ENCODE measurements at places on chromosomes 2 and 18.

GRCh38 chr2:44805401-44806235 lies 135.9 kb upstream of the SIX3 start:
- no peak for DNase-seq

- DNase-seq = no peak
These were observed 14.6 kb downstream of the SPOPL start for GRCh38 chr2:138516030-138516704.

- DNase-seq = no peak
These were observed 337.1 kb downstream of the DYSF start for GRCh38 chr2:71790226-71791060.

GRCh38 chr2:88160517-88160916 lies 9.6 kb upstream of the THNSL2 start:
- DNase-seq = no peak

GRCh38 chr2:48439102-48439501 lies 90.9 kb upstream of the STON1 start:
- no peak for DNase-seq

GRCh38 chr2:127598711-127599110 lies 47.2 kb upstream of the GPR17 start:
- DNase-seq = no peak

DNA sequence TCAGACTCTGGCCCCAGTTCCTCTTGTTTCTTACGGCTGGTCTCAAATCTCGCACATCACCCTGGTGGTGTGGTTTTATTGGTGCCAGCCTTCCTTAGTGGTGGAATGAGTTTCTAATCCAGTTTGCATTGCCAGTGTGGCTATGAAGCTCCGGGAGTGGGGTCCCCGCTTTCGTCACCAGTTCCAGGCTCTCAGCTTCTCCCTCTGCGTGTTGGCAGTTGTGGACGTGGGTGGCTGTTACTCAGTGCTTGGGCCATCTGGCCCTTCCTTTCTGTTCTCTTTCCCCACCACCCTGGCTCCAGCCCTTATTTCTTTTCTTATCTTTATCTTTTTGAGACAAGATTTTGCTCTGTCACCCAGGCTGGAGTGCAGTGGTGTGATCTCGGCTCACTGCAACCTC lies 30.1 kb downstream of the EFR3B start:
- DNase-seq = no peak

DNA sequence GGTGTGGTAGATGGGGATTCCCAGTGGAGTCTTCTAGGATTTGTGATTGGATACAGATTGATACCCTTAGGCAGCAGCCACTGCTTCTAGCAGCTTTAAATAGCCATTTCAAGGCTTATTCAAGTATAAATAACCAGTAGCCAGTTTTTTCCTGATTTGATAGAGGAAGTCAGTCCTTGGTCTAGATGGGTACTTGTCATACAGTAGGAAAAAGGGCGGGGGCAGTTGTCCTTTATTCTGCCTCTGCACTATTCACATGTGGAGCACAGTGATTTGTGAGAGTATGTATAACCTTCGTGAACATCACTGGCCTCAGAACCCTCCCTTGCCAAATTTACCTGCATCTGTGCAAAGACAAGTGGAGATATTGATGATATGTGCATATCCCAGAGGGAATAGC lies 6.8 kb downstream of the PPP1CB start:
- no peak for DNase-seq

DNA sequence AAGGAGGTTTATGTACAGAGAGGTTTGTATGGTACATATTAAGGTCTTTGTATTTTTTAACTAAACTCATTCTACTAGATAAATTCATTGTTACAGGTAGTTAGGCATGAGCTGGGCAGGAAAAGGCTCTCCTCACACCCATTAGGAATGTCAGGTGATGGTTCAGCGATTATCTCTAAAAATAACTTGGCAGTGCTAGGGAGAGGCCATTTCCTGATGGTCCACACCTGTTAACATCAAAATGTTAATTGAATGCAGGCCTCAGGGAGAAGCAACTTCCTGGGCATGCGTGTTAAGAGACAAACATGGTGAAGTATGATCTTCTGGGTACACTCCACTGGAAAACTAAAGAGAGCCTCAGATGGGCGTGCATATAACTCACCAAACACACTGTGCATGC lies 73.6 kb downstream of the ARL6IP6 start:
- no peak for DNase-seq

DNA sequence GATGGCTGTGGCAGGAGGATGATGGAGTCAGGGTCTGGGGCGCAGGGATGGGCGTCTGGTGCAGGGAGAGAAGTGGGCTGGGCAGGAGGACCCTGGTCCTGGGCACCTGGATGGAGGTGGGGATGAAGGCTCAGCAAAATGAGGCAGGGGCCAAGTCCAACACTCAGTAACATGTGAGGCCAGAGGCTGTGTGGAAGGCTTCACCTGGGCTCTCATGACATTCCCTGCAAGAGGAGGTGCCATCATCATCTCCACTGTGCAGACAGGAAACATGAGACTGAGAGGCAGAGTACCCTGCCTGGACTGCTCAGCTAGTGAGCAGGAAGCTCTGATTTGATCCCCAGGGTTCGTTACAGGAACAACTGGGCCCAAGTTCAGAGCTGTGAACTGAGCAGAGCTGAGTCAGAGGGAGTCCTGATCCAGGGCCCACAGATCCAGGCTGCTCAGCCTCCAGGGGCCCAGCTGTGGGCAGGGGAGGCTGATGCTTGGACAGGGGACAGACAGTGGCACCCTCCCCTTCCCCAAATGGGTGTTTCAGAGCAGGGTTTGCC lies 36.9 kb downstream of the HJURP start:
- DNase-seq = no peak

DNA sequence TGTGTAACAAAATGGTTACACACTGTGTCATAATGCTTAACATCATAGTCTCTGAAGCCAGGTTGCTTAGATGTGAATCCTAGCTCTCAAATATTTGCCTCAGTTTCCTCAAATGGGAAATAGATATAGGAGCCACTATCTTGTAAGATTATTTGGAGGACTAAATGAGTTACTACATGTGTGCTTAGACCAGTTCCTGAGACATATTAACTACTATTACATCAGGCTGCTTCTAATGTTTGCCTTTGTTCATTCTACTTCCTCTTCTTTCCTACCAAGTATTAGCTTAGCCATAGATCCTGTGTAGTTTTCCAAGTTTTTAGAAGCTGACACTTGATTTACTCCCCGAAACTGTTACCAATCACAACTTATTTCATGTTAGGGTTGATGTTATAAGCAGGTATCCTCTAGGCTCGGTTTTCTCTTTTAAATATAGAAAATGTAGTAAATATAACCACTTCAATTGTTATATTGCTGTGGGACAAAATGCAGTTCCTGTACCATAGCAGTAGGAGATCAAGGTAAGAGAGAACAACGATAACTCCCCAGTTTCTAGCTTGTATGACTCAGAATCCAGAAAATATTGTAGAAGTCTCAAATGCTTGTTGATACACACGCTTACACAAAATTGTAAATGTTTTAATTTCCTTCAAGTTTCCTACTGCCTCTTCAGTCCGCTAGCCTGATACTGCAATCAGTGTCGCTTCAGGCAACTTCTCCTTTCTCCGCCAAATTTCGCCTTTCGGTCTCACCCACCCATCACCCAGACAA lies 751 bp upstream of the DNAJC10 start:
- DNase-seq = no peak

- no peak for DNase-seq
These were observed 143.6 kb downstream of the SPHKAP start for GRCh38 chr2:228037915-228038314.

DNA sequence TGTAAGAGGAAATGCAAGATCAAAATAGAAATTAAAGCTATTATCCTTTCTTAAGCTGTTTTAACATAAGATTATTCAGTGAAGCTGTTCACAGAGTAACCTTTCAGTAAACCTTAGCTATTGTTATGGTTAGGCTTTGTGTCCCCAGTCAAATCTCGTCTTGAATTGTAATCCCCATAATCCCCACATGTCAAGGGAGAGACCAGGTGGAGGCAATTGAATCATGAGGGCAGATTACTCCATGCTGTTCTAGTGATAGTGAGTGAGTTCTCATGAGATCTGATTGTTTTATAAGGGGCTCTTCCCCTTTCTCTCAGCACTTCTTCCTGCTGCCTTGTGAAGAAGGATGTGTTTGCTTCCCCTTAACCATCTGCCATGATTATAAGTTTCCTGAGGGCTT lies 424.4 kb downstream of the DSEL start:
- DNase-seq = no peak

DNA sequence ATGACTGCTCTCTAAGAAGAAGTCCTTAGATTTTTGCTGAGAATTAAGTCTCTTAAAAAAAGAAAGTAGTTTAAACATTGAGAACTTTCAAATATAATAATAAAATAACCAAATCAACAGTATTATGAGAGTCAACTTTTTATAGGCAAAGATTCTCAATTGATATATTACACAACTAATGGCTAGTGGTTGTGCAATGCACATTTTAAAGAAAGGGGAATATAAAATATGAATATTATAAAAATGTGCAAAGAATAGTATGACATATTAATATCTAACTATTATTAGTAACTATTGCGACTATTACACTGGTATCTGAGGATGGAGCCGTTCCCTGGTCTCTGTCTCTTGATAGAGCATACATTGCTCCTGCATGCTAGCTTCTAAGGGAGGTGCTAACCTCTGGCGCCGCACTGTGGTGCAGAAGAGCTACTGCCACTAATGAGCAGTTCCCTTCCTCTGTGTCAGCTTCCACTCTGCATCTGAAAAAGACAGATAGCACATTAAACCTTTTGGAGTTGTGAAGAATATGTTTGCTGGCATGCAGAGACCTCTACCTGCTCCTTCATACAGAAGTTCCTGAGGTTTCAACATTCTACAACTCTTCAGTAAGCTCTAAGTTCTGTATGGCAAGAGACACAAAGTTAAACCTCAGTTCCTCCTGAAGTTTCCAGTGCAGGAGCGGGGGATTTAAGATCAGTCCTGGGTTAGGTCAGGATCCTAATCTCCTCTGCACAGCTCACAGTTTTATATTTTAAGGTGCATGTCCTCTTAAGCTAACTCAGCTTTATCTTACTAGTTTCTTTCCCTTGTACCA lies 3.5 kb upstream of the SLC9A2 start:
- no peak for DNase-seq

- no peak for DNase-seq
These were observed 348.9 kb upstream of the DSEL start for GRCh38 chr18:67865400-67865799.

DNA sequence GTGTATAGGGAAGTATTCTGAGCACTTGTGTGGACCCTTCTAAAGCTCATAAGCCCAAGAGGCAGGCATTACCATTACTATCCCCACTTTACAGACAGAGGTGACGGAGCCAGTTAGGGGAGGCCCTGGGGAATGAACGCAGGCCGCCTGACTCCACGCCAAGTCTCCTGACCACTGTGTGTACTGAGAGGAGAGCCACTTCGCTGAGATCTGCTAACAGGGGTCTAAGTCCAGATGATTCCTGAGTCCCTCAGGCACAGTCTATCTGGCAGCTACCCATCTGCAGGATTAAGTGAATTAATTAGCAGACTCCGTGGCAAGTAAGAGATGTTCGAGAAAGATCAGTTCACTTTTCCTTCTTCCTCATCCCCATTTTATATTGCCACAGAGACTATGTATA lies 13.7 kb downstream of the CYB5A start:
- no peak for DNase-seq

DNA sequence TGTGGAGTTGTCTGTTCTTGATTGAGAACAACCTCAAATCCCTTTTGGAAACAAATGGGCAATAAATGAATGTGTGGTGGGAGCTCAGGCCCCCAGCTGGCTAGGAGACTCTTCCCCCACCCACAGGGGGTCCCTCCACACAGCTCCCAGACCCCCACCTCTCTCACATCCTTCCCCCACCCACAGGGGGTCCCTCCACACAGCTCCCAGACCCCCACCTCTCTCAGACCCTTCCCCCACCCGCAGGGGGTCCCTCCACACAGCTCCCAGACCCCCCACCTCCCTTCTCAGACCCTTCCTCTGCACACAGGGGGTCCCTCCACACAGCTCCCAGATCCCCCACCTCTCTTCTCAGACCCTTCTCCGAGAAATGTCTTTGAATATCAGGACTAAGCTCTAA lies 79.0 kb upstream of the CTDP1 start:
- no peak for DNase-seq

DNA sequence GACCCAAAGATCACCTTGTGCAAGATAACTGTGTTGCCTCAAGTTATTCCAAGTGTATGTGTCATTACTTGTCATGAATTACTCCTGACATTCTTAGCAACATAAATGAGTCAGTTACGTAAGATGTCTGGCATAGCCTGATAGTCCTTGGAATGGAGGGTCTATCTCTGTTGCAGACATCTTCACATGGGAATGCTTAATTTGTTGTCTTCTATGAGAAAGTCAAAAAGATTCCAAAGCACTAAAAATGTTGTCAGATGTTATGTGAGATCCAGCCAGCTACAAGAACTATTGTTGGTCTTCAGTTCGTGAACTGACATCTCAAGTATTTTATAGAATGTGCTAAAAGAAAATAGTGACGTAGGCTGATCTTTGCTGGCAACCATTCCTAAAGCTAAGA lies 178.2 kb upstream of the RASGRP3 start:
- no peak for DNase-seq

DNA sequence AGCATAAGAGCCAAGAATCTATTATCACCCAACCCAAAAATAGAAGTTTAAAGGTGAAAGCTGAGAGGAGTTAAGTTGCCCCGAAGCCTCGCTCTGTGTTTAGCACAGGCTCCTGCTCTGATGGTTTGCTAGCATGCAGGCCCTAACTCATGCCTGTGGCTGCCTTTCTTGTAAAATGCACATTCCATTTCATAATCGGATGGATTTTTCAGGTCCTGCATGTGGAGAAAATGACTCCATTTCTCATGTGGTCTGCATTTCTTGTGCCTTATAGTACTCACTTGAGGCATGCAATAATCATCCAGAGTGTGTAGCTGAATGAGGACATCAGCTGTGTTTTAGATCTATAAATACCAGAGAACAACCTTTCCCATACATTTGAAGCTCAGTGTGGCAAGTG lies 381.8 kb downstream of the CPS1 start:
- no peak for DNase-seq

- peak; percentile 49 for DNase-seq
These were observed 300.1 kb upstream of the TRIB2 start for GRCh38 chr2:12416600-12416999.

GRCh38 chr18:10387399-10387798 lies 67.0 kb upstream of the APCDD1 start:
- DNase-seq = no peak

DNA sequence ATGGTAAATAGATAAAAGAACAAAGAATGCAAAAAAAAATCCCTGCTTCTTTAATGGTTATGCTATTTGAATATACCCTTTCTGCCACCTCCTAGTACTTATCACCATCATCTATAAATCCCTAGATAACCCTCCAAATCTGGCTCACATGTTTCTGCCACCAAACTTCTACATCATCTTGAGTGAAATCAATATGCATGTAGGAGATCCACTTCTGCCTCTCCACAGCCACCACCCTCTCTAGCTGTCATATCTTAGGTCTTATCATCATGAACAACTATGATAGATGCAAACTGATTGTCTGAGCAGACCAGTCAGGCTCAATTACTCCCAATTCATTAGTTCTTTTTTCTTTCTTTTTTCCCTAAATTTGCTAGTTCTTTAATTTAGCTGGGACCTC lies 55.3 kb downstream of the STRN start:
- no peak for DNase-seq

Data from naive thymus-derived CD8-positive, alpha-beta T cell (primary cell).